AG08395 (cell line): ENCODE measurements at places on chromosomes 3 and 15.

GRCh38 chr15:56877255-56877970 is 41.0 kb upstream of the TCF12 start:
- no peak for DNase-seq

GRCh38 chr3:159668990-159669476 is 319.6 kb upstream of the IL12A start:
- DNase-seq, result no peak

GRCh38 chr15:100856867-100857266 is 22.8 kb upstream of the ALDH1A3 start:
- no peak for DNase-seq

GRCh38 chr15:23422099-23422945 is 24.7 kb downstream of the GOLGA6L2 start:
- no peak for DNase-seq

DNA sequence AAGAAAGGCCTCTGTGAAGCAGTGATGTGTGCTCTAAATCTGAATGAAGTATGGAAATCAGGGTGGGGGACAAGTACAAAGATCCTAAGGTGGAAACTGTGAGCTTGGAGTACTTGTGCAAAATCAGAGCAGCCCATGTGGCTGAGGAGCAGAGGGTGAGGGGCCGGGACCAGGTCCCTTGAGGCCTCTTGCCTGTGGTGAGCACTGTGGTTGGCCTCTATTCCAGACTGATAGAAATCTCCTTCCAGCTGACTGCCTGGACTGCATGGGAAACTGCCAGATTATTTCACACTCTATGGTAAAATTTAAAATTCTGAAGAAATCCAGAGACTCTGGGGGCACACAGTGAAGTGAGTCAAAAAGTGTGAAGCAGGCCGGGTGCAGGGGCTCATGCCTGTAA is 81.4 kb downstream of the TM4SF4 start:
- peak; percentile 35 for DNase-seq

DNA sequence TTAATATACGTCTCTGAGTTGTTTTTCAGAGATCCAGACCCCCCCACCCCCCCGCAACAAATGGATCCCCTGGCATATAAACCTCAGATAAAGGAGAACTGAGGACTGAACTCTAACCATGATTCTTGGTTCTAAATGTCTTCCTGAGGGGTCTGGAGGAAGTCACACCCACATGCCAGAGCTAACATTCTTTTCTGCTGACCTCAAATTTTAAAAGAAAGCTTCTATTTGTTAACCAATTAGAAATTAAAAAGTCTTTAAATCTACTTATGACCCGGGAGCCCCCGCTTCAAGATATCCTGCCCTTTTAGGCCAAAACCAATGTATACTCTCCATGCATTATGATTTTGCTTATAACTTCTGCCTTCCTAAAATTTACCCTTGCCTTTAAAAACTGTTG is 188.3 kb downstream of the ECT2 start:
- DNase-seq, result no peak

GRCh38 chr3:24725514-24726255 is 231.0 kb upstream of the THRB start:
- DNase-seq, result no peak

- DNase-seq, result peak; percentile 22
These were observed 20.4 kb upstream of the MAP6D1 start for GRCh38 chr3:183845608-183846288.
